ENCODE measurements at places on chromosomes 1 and 21.

DNA sequence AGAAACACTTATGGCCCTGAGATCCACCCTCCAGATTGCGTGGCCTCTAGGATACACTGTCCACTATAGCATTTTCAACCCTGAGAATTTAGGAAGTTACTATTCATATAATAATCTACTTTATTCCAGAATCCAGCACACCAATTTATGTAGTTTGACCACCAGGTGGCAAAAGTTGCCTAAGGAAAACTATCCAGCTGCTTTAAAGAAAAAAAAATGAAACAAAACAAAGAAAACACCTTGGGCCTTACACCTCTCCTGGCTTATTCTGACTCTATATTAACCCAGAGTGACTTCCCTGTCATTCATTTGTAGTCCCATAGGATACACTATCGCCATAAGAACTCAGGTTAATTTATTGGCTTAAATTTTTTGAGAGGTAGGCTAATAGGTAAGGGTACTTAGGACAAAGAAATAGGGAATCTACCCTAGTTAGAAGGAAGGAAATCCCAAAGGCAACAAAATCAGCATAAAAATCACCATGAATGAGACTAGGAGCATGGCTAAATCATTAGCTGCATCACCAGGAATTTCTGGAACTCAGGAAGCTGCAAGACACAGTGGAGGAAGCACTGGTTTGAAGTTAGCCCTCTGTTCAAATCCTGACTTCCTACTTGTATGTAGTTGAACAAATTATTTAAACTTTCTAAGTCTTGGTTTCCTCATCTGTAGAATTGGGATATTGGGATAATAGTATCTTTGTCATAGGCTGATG is 107.5 kb downstream of the SPAG17 start:
- H3K4me3 ChIP-seq = no peak overlapping the region
- no peaks in the 10 kb centered on the region for H3K4me1 ChIP-seq
- no peak overlapping the region for H3K27ac ChIP-seq
- no peaks in the 10 kb centered on the region for H3K27me3 ChIP-seq

DNA sequence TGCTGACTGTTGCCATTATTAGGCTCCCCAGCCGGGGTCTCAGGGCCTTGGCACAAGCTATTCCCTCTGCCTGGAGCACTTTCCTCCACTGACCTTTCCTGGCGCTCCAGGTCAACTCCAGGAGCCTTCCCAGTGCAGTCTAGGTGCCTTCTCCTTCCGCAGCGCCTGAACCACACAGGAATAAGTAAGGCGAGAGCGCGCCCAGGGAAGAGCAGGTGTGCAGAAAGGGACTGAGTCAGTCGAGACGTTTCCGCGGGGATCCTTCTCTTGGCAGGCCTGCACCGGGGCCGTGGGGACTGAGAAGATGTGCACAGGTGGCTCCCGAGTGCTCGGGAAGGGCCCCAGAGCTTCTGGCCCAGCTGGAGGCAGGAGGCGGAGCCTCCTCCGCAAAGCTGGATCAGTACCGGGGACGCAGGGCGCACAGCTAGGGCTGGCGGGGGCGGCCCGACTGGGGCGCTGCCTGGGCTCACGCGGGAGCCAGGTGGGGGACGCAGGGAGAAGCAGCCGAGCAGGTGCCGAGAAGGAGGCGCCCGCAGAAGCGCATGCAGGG is 765 bp upstream of the BMP8A start:
- peaks cover 15% of the 10 kb centered on the region for H3K4me1 ChIP-seq
- DNase-seq = no peak
- H3K27ac ChIP-seq = no peak overlapping the region
- peaks cover 15% of the 10 kb centered on the region for H3K36me3 ChIP-seq
- peak overlapping the region; percentile 49 for H3K4me3 ChIP-seq

GRCh38 chr21:38850277-38850951 is 44.7 kb downstream of the ETS2 start:
- H3K27ac ChIP-seq = no peak overlapping the region
- no peaks in the 10 kb centered on the region for H3K27me3 ChIP-seq
- peaks cover 23% of the 10 kb centered on the region for H3K4me1 ChIP-seq
- no peaks in the 10 kb centered on the region for H3K36me3 ChIP-seq

DNA sequence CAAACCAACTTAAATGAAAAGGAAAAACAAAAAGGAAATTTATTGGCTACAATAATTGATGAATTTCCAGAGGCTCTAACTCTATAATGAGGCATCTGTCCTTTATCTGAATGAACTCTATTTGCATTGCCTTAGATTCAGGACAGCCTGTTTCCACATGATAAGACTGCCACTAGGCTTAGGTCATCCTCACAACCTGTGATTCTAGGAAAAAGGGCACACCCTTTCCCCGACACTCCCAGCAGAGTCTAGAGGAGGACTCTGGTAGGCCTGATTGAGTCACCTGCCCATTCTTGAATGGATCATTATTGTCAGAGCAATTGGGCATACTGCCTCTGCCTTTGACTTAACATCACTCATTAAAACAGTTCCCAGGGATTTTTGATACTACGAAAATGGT is 262.8 kb downstream of the TPR start:
- no peaks in the 10 kb centered on the region for H3K27me3 ChIP-seq
- no peaks in the 10 kb centered on the region for H3K36me3 ChIP-seq
- no peaks in the 10 kb centered on the region for H3K4me1 ChIP-seq
- no peak overlapping the region for H3K27ac ChIP-seq

DNA sequence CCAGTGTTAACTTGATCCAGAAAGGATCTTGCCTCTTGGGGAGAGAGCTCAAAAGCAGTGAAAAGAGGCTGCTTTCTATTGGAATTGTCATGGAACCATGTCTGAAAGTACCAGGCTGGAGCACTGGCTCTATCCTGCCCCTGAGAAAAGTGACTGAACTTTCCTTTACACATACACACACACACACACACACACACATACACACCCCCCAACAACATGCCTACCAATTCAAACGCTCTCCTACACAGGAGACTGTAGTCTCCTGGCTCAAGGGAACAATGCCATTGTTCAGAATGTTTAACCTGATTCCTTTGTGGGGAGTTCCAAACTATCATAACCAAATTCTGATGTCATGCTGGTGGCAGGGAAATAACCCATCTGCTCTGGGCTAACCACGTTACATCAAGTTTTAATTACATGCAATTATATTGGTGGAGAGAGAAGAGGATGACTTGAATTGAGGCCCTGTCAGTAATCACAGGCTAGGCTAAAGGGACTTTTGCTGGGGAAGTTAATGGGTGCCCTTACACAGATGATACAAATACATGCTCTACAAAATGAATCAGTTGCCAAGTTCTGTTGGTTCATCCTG is 52.3 kb upstream of the DUSP10 start:
- no peak overlapping the region for H3K4me3 ChIP-seq
- H3K4me1 ChIP-seq = no peaks in the 10 kb centered on the region
- H3K36me3 ChIP-seq = no peaks in the 10 kb centered on the region
- DNase-seq = no peak
- H3K27me3 ChIP-seq = no peaks in the 10 kb centered on the region

- no peaks in the 10 kb centered on the region for H3K27me3 ChIP-seq
- no peaks in the 10 kb centered on the region for H3K36me3 ChIP-seq
- no peak overlapping the region for H3K4me3 ChIP-seq
Observed at GRCh38 chr1:102733491-102734236, 374.7 kb downstream of the COL11A1 start.

- H3K36me3 ChIP-seq = no peaks in the 10 kb centered on the region
- no peaks in the 10 kb centered on the region for H3K27me3 ChIP-seq
- DNase-seq = no peak
Observed at GRCh38 chr1:1895456-1896336, 4.8 kb upstream of the GNB1 start.

- peaks cover 87% of the 10 kb centered on the region for H3K4me1 ChIP-seq
- DNase-seq = no peak
- no peaks in the 10 kb centered on the region for H3K36me3 ChIP-seq
- H3K4me3 ChIP-seq = no peak overlapping the region
Observed at GRCh38 chr1:184422490-184423233, 35.8 kb downstream of the C1orf21 start.

DNA sequence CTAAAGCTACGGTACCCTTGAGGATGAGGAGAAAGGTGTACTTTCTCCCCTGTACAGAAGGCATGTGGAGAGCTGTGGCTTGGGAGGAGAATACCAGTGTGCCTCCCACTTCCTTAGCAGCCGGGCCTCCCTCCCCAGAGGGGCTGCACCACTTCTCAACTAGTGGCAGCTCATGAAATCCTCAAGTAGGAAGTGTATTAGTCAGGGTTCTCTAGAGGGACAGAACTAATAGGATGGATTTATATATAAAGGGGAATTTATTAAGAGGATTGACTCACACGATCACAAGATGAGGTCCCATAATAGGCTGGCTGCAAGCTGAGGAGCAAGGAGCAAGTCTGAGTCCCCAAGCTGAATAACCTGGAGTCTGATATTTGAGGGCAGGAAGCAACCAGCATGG is 53.1 kb upstream of the PPP2R5A start:
- no peak overlapping the region for H3K27ac ChIP-seq
- peaks cover 33% of the 10 kb centered on the region for H3K4me1 ChIP-seq
- H3K36me3 ChIP-seq = no peaks in the 10 kb centered on the region
- no peaks in the 10 kb centered on the region for H3K27me3 ChIP-seq

- peaks cover 4% of the 10 kb centered on the region for H3K4me1 ChIP-seq
- no peaks in the 10 kb centered on the region for H3K27me3 ChIP-seq
- DNase-seq = no peak
- H3K4me3 ChIP-seq = no peak overlapping the region
Observed at GRCh38 chr1:84823511-84823910, 69.5 kb downstream of the LPAR3 start.

DNA sequence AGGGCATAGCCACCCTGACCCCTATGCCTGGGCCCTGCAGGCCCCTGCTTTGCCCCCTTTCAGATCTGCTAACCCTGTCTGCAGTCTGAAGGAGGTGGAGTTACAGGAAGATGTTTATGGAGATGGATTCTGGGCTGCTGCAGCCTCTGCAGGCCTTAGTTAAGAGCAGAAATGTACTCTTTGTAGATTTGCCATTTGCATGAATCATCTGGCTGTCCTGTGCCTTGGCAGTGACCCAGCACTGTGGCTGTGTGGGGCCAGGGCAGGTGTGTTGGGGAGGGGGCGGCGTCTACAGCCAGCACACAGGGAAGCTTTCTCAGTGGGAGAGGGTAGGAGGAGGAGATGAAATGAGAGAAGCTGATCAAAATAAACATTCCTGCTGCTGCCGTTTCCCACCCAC is 867.3 kb downstream of the PLA2G4A start:
- H3K4me3 ChIP-seq = no peak overlapping the region
- H3K4me1 ChIP-seq = no peaks in the 10 kb centered on the region
- no peaks in the 10 kb centered on the region for H3K27me3 ChIP-seq
- DNase-seq = no peak
- H3K27ac ChIP-seq = no peak overlapping the region

GRCh38 chr1:218296162-218296561 is 11.1 kb downstream of the RRP15 start:
- H3K4me3 ChIP-seq = no peak overlapping the region
- no peak for DNase-seq
- no peak overlapping the region for H3K27ac ChIP-seq
- H3K27me3 ChIP-seq = no peaks in the 10 kb centered on the region
- H3K36me3 ChIP-seq = peaks cover 6% of the 10 kb centered on the region
- no peaks in the 10 kb centered on the region for H3K4me1 ChIP-seq

DNA sequence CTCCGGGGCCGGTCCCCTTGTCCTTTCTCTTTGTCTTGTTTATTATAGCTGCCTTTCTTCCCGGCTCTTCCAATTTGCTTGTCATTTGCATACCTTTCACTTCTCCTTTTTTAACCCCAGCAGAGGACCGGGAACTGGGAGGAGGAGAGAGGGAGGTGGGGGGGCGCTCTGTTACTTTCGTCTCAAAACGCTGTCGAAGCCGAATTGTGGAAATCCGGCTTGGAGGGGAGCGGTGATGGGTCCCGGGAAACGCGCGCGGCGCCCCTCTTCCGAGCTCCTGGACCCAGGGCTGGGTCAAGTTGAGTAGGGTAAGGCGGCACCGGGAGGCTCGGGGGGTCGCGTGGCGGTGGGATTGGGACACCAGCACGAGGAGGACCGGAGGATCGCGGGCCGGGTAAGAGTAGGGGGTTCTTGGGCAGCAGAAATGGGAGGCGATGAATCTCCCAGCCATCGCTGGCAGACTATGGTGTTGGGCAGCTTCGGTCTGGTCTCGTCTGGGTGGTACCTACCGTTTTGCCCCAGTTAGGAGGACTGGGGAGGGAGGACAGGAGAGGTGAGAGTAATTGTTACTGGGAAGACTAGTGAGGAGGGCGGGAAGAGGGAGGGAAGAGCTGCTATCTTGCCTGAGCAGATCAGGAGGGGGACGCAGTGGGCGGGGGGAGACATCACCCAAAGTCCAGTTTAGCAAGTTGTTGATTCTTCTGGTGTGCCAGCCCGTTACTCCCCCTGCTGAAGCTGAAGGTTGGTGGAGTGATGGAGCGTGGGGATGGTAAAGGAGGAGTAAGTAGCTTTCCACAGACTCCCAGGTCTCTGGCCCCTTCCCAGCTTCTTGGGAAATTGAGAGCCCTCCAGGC is 1.5 kb downstream of the PROX1 start:
- H3K4me3 ChIP-seq = peak overlapping the region; percentile 62
- no peak for DNase-seq
- peaks cover 42% of the 10 kb centered on the region for H3K27me3 ChIP-seq
- H3K4me1 ChIP-seq = peaks cover 43% of the 10 kb centered on the region
- no peaks in the 10 kb centered on the region for H3K36me3 ChIP-seq

- no peak overlapping the region for H3K27ac ChIP-seq
- H3K4me3 ChIP-seq = no peak overlapping the region
- DNase-seq = no peak
- H3K4me1 ChIP-seq = no peaks in the 10 kb centered on the region
Observed at GRCh38 chr1:93715529-93716126, 34.0 kb upstream of the BCAR3 start.

DNA sequence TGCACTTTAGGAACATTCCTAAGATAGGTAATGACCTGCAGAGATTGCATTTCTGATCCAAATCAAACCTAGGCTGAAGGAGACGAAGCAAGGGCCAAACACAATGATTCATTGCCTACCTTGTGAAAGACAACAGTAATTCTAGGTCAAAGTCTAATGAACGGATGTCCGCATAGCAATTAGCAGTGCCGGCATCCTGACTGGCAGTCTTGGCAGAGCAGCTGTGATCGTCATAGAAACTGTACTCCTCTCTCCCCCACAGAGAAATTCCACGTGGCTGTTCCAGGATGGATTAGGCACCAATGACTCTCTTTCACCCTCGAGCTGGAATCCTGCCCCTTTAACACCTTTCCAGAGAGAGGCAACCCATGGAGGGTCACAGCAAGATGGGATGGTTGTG is 28.9 kb upstream of the VAV3 start:
- no peak for DNase-seq
- H3K27me3 ChIP-seq = no peaks in the 10 kb centered on the region
- H3K4me3 ChIP-seq = no peak overlapping the region
- peaks cover 15% of the 10 kb centered on the region for H3K4me1 ChIP-seq
- H3K27ac ChIP-seq = no peak overlapping the region

GRCh38 chr1:24830680-24831272 is 85.5 kb downstream of the CLIC4 start:
- H3K27me3 ChIP-seq = no peaks in the 10 kb centered on the region
- H3K4me1 ChIP-seq = peaks cover 32% of the 10 kb centered on the region
- no peaks in the 10 kb centered on the region for H3K36me3 ChIP-seq
- no peak overlapping the region for H3K4me3 ChIP-seq
- no peak overlapping the region for H3K27ac ChIP-seq

Data from suprapubic skin (tissue), 4 donors.